Stimulated activated CD4-positive, alpha-beta T cell treated with anti-CD3 and anti-CD28 coated beads, TNF-alpha, amount 100 ng/mL, for 24 hours (primary cell): ENCODE measurements at places on chromosomes 7 and 10.
A peak's percentile ranks its signal among the peaks of the same experiment; 100 is the strongest.

DNA sequence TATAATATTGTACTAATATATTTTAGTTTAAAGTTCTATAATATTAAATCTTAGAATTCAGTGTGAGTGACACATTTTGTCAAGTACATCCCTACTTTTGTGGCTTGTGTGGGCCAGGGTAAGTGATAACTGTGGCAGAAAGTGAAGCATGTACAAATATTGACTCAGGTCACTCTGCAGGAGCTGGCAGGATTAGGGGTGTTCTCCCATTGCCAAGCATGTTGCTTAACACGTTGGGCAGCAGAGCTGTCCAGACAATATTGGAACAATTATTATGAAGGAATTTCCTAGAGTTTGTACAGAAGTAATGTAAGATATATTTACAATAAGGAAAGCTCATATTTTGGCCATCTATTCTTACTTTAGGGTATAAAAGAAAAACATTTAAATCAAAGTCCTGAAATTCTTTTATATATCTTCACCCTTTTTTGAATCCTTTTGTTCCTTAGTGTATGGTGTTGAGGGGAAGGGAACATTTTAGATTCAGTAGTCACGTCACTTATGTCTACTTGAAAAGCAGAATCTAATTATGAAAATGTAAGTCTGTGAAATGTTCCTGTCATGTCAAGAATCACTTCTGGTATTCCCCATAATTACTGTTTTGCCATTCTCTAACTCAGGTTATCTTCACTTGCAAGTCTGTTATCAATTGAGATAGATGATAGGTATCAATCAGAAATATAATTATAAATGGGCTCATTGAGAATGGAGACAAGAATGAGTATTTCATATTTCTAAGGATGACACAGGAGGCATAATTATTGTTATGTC is 4.0 kb downstream of the HDAC9 start:
- no peak for DNase-seq

GRCh38 chr7:80053124-80053523 is 81.5 kb upstream of the GNAI1 start:
- no peak for DNase-seq

DNA sequence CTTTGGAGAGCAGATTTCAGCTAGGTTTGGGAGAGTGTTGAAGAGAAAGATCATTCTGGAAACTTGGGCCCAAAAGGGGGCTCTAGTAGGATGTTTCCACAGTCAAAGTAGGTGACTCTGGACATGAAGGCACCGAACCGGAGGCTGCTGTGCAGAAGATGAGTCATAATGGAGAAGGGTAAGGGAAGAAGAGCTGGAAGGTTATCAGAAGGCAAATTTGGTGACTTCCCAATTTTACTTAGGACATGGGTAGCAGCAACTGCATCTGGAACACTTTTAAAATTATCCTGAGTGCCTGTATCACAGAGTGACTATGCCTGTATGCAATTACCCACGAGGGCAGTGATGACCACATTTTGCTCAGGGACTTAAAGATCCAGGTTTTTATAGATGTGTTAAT is 38.8 kb downstream of the PIK3AP1 start:
- DNase-seq: no peak

DNA sequence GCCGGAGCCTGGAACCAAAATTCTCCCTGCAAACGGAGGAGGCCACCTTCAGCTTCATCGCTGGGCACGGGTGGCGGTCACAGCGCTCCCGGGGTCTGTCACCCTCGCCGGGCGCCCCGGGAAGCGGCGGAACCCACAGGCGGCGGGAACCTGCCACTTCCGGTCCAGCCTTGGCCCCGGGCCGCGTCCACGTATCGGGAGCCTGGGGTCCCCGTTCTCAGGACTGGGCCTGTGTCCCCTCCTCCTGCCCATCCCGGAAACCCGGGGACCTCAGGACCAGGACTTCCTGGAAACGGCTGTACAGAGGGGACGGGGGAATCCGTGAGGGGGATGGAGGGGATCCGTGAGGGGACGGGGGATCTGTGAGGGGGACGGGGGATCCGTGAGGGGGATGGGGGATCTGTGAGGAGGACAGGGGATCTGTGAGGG is 25.4 kb downstream of the PDGFA start:
- no peak for DNase-seq

GRCh38 chr10:128036746-128037543 is 89.3 kb downstream of the MKI67 start:
- no peak for DNase-seq

- DNase-seq: no peak
These were observed 5.0 kb downstream of the HBP1 start for GRCh38 chr7:107173691-107174406.

GRCh38 chr7:40234046-40234445 is 99.2 kb downstream of the SUGCT start:
- no peak for DNase-seq

GRCh38 chr10:49505589-49505988 is 33.3 kb downstream of the ERCC6 start:
- no peak for DNase-seq

DNA sequence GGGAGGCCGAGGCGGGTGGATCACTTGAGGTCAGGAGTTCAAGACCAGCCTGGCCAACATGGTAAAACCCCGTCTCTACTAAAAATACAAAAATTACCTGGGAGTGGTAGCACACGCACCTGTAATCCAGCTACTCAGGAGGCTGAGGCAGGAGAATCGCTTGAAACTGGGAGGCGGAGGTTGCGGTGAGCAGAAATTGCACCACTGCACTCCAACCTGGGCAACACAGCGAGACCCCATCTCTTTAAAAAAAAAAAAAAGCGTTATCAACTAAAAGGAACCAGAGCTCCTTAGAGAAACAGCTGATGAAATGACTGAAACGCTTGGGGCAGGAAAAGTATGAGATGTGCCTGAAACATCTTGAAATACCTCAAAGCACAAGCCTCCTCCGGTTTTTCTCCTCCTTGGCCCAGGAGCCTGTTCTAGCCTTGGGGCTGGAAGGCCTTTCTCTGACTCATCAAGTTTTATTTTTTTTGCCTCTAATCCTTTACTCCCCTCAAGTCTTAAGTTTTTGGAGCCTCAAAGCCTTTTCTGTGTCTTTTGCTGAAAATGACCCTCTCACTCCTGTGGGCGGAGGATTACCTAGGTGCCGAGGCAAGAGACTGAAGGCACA is 2.6 kb upstream of the METTL27 start:
- no peak for DNase-seq

DNA sequence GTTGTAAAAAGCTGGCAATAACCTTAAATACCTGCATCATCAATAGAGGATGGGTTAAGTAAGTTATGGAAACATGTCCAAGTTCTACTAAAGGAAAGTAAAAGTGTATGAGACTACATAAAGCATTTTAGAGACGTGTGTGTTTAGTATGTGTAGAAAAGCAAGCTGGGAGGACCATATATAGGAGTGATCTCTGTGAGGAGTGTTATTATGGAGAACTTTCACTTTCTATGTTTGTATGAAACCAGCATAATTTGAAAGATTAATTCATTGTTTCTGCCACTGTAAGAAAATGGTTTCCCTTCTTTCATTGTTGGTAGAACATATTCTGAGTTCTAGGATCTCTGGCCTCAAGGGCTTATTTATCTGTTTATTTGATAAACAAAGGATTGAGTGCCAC is 19.2 kb upstream of the PDLIM1 start:
- DNase-seq: no peak

DNA sequence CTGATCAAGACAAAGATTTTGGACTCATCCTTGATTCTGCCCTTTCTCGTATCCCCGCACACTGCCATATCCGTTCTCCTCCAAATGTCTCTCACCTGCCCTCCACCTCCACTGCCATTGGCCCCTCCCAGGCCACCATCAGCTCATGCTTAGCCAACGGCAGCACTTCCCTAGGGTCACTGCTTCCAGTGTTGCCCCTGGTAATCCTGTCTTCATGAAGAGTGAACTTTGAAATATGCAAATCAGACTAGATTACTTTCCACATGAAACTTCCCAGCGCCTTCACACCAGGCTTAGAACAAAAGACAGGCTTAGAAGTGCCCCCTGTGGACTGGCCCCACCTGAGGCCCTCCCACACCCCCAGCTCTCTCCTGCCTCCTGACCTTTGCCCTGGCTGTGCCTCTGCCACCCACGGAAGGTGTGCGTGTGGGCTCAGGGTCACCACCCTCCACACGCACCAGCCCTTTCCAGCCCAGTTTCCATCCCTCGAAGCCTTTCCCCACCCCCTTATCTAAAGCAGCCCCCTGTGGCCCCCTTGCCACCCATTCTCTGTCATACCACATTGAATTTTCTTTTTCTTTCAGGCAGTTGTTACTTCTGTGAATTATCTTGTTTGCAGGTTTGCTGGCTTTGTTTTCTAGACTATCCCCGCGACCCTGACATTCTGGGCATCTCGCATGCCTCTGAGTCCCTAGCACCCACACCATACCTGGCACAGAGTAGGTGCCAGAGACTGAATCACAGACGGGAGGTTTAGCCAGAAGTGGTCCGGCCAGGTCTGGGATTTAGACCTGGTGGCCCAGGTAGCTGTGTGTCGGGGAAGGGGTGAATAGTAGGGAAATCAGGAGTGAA is 26.8 kb upstream of the C10orf53 start:
- DNase-seq: no peak

GRCh38 chr7:130137207-130137606 is 66.9 kb downstream of the KLHDC10 start:
- DNase-seq: no peak

DNA sequence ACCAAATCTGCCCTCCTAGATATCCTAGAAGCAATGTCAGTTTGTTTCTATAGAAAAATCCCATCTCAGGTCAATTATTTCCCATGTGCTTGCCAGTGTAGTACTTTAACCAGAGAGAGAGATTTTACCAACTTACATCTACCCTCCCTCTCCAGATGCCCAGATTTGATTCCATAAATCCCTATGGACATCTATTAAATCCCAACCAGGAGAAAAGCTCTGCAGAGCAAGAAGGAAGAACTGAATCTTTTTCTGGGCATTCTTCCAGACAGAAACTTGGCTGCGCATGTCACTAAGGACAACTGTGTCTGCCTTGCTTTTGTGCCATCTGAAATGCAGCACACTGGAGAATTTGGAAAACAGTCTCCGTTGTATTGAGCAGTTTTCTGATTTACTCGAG is 597.6 kb downstream of the SORCS1 start:
- no peak for DNase-seq

DNA sequence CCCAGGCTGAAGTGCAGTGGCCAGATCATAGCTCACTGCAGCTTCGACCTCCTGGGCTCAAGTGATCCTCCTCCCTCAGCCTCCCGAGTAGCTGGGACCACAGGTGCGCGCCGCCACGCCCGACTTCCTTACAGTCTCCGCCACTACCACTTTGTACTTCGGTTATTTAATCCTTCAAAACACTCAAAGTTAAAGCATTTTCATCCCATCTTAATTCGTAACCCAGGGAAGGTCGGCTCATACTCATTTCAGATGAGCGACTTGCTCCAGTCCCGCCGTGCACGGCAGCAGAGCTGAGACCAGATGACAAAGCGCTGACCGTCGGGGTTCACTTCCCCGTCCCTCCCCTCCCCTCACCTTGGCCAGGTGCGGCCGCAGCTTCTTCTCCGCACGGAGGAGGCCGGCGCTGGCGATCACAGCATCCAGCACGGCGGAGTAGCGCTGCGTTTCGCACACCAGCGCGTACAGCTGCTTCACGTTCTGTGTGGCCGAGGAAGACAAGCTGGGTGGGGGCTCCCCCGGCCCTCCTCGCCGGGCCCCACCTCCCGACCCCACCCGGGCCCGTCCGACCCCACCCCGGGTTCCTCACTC is 457 bp downstream of the NSUN5 start:
- peak; percentile 4 for DNase-seq

DNA sequence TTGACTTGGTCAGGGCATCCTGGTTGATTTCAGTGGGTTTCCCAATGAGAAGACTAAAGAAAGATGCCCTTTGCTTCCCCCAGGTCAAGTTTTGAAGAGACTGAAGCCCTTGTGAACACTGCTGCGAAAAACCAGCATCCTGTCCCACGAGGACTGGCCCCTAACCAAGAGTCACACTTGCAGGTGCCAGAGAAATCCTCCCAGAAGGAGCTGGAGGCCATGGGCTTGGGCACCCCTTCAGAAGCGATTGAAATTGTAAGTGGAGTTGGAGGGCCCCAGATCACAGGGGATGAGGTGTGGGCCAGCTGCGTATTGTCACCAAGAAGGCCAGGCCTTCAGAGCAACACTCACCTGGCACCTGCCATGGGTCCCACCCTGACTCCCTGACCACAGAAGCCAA is 43.3 kb upstream of the BTBD16 start:
- DNase-seq: no peak

GRCh38 chr10:118290471-118290995 is 51.6 kb downstream of the FAM204A start:
- no peak for DNase-seq

- DNase-seq: no peak
These were observed 58.9 kb downstream of the LRGUK start for GRCh38 chr7:134186027-134186426.

GRCh38 chr7:131935180-131935579 is 378.8 kb upstream of the PODXL start:
- DNase-seq: no peak

GRCh38 chr10:4280461-4281189 is 495.6 kb upstream of the KLF6 start:
- no peak for DNase-seq

DNA sequence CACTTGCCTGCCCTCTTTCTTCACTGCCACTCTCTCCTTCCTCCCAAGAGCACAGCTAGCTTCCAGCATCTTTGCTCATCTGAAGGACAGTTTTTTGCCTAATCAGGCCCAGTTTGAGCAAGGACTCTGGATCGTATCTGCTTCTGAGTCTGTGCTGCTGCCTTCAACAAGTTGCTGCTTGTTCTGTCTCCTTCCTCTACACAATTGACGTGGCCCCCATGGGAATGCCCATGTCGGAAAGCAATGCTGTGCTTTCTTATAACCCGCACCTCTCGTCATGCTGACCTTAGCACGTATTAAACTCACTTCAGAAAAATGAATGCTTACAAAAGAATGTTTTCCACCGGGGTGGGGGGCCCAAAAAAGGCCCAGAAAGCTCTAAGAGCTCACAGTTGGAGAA is 324.7 kb upstream of the C7orf33 start:
- no peak for DNase-seq

DNA sequence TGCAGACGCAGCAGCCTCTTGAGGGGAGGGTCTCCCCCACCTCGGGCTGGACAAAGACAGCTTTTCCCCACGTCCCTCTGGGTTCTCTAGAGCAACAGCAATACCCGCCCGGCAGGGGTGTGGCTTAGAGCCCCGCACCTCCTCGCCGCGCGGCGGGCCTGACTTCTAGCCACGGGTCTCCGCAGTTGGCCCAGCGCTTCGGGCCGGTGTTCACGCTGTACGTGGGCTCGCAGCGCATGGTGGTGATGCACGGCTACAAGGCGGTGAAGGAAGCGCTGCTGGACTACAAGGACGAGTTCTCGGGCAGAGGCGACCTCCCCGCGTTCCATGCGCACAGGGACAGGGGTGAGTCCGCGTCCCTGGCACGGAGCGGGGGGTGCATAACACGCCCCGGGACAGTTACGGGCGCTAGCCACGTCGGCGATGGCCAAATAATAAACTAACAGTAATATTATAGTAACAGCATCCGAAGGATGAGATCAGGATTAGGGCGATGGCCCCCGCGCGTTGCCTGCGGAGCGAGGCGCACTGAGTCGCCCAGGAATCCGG is 1.2 kb downstream of the CYP2E1 start:
- no peak for DNase-seq

DNA sequence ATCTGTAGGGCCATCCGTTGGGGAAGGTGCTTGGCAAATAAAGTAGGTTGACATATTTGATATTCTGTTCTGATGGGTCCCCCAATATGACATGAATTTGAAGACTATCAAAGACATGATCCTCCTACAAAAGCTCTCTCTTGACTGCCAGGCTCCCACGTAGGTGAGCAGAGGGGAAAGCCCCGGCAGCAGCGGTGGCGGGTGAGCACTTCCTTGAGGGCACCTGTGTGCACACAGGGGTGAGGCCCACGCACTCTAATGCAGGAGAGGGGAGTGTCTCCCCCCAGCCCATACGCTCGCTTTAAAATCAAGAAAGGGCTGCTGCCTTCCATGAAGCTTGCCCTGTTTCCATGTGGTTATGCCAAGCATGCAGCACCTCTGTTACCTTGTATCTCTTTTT is 100.4 kb downstream of the TAX1BP1 start:
- DNase-seq: no peak
